ENCODE measurements at places on chromosomes 12 and 14.

DNA sequence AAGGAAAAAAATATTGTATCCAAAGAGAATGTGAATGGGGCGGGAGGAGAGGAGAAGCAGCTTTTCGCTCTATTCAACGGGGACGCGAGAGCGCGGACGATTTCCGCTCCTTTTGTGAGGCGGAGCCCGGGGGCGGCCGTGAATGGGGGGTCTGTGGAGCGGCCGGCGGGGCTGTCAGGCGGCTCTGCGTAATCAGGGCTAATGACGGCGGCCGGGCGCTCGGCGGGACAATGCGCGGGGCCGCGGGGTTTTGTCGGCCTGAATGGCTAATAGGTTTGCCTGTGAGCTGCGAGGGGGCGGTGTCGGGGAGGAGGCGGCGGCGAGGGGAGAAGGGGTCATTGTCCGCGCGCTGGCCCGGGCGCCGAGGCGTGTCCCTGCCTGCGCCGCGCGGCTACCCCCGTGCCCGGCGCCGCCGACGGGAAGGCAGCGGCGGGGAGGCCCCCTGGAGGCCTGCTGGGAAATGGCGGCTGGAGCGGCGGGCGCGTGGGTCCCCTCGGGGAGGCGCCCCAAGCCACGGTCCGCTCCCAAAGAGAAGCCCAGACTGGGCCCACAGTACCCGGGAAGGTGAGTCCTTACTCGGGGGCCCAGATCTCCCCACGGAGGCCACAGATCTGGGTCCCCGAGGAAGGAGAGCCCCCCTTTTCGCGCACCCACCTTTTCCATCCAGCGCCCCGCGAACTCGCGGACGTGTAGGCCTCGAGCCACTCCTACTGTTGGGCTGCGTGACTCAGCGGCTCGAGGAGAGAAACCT lies 6.0 kb downstream of the SIX6 start:
- no peak for DNase-seq

DNA sequence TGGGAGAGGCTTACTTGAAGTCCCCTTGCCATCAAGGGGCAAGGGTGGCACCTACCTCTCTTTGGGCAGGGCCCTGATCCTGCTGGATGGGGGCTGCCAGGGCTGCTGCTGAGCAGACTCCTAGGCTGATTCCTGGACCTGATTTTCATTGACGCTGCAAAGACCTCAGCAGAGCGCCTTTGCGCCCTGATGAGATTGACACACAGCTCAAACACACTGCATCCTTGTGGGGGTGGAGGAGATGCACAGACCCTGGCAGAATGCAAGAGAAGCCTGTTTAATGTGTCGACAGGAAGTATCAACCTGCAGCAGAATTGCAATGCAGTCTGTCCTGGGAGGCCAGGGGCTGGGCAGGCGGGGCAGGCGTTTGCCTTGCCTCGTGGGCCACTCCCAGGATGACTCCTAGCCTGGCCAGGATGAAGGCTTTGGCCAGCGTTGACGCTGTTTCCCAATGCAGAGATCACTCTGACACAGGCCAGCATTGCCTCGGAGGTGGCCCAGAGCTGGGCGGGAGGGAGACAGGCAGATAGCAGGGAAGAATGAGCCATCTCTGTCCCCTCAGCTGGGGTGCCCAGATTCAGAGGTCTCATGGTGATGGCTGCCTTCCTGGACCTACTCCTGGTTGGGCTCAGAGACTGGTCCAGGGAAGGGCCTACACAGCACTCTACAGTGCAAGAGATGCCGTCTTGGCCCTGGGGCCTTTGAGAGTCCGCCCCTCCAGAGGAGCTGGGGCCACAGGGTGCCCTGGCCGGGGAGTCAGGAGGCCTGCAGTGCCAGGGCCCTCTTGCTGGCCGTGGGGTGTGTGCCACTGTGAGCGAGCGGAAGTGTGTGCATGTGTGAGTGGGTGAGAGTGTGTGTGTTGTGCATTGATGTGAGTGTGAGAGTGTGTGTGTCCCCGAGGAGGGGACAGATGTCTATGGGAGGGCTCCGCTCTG lies 108.3 kb downstream of the KIF26A start:
- no peak for DNase-seq

DNA sequence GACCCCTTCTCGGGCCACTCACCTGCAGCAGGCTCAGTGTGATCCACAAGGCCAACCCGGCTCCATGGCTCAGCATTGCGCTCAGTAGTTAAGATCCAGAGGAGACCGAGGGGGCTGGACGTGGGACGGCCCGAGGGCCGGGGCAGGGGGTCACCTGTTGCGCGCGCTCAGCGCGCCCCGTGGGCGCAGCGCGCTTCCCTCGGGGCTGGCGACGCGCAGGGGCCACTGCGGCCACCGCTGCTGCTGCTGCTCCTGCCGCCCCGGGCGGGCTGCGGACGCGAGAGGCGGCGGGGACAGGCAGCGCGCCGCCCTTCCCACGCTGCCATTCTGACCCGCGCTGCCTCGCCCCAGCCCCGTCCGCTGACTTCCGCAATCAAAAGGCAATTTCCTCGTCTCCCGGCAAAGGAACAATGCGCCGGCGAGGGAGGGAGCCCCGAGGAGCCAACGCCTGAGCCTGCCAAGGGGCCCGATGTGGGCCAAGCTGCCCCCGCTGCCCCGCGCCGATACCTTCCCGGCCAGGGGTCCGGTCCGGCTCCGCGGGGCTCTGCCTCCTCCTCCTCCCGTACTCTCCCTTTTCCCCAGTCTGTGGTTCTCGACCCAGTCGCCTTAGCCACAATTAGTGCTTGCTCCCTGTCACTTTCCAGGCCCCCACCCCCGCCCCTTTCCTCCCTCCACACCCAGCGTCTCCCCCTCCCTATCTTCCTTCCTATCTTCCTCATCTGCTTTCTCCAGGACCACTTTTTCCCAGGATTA lies 27.3 kb downstream of the PTPRB start:
- no peak for DNase-seq

DNA sequence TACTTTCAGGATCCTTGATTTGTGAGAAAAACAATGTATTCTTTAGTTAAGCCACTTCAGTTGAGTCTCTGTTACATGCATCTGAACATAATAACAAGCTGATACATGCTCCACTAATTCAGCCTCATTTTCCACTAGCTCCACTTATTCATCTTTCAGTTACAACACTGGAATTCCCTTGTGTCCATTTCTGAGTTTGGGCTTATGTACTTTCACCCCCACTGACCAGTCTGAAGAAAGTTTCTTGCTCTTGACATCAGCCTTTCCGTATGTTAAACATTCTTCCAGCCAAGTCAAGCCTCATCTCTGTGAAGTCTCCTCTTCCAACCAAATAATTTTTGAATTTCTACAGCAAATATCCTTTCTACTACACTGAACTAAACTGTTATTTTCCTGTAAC lies 592.5 kb upstream of the NOVA1 start:
- DNase-seq: no peak

GRCh38 chr12:118052324-118053070 lies 8.5 kb downstream of the WSB2 start:
- DNase-seq: peak; percentile 34

GRCh38 chr14:39939023-39939422 lies 506.8 kb upstream of the FBXO33 start:
- no peak for DNase-seq

All from AML-193 (cell line).